WTC11 (cell line): ENCODE measurements at places on chromosomes 3 and 15.

- DNase-seq, result no peak
Observed at GRCh38 chr15:79455943-79456342, 23.8 kb downstream of the MINAR1 start.

GRCh38 chr3:77254967-77255831 is 215.3 kb downstream of the ROBO2 start:
- peak; percentile 45 for DNase-seq

GRCh38 chr15:65071381-65071811 is 3.6 kb upstream of the RASL12 start:
- no peak for DNase-seq

DNA sequence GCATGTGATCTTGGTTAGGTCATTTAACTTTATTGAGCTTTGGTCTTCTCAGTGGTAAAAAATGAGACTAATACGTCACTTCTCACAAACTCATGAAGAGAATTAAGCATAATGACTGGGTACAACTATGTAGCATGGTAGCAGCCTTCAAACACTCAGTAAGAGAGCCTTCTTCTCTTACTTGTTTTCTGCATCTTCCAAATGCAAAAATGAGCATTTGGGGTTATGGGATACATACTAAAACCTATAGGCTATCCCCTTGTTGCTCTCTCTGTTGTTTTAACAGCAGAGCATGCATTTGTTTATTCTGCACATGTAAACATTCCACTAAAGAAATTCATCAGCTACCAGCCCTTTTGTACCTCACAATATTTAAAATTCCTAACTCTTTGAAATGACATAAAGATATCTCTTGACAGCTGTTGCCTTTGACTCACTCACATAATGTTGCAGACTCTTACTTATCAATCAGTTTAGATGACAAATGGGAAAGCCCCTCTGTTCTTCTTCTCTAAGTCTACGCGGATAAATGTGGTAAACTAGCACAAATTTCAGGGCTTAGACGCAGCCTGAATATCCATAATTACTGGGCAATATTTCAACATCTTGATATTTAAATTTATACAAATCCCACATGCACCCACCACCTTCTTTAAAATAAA is 327.3 kb upstream of the SATB1 start:
- no peak for DNase-seq

- DNase-seq, result no peak
Observed at GRCh38 chr3:4894891-4895530, 84.2 kb upstream of the BHLHE40 start.

DNA sequence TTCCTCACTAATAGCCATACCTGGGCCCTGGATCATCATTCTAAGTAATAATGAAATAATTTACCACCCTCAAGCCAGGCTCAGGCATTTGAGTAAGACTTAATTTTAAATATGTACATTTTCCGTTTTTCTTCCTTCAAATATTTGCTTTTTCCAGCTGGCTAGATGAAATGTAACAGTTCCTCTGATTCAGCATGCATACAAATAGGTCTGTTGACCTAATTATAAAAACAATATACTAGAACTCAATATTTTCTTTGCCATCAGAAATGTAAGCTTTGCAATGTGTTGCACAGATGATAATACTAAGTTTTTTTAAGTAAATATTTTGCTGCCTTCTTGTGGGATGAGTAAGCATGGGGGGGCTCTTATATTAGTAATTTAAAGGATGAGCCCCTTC is 91.6 kb downstream of the FEZF2 start:
- no peak for DNase-seq

DNA sequence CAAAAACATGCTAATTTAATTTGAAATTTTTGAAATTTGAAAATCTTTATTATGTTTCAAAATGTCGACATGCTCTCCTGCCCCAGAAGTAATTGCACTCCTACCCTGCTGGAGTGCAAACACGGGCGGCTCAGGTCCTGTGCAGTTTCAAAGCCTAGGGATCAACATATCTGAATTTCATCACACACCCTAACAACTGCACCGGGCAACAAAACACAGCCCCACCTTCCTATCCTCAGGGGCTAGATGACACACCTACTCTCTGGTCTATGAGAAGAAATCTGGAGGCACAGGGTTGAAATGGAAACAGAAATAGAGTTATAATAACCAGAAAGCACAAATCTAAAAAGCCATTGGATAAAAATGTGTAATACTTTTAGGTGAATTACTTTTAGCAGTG is 61.4 kb downstream of the BFSP2 start:
- no peak for DNase-seq

- DNase-seq, result no peak
Observed at GRCh38 chr3:16245609-16246008, 19.1 kb downstream of the DPH3 start.

GRCh38 chr3:177279118-177279815 is 82.0 kb upstream of the TBL1XR1 start:
- no peak for DNase-seq

GRCh38 chr3:141877911-141878310 is 1.5 kb downstream of the ATP1B3 start:
- no peak for DNase-seq

GRCh38 chr3:52742418-52743041 is 28.2 kb downstream of the NEK4 start:
- no peak for DNase-seq

DNA sequence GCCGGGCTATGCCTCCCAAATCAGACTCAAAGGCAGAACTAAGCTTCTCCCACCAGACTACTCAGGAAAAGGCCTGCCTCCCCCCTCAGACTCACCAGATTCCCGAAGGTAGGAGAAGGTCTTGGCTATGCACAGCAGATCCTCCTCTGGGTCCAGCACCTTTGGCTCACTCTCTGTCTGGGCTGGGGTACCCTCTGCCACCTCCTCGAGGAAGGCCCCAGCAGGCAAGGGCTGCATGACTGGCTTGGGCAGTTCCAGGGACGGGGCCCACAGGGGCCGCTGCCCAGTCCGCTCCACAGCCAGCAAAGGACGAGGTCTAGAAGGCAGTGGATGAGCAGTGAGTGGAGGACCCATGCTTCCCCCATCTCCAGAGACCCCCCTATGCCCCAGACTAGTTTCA is 3.3 kb downstream of the CISH start:
- DNase-seq, result no peak
